ENCODE measurements at places on chromosomes 13 and 19.

- DNase-seq: no peak
Measured at GRCh38 chr13:52737965-52738364, 1.7 kb downstream of the CNMD start.

- no peak for DNase-seq
Measured at GRCh38 chr13:66558506-66558905, 671.6 kb downstream of the PCDH9 start.

DNA sequence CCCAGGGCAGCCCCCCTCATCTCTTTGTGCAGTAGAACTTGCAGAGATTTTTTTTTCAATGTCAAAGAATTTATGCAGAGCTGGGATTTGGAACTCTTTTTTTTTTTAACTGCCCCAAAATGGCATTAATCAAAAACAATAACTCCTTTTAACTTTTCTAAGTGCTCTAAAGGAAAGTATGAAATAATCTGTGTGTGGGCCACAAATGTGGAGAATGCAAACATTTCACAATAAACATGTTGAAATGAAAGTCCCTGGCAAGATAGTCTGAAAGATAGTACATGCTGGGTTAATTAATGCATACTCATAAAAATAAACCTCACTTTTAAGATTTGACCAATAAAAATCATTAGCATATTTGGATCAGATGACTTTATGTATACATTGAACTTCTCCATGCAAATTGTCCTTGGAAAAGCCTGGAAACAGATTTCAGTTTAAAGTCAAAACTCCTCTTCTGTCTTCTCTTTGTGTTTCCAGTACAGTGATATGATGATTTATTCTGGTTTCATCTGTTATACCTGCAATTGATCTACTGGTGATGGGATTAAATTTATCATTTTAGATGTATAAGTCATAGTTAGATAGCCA is 30.5 kb upstream of the ZNF536 start:
- no peak for DNase-seq

GRCh38 chr19:55750715-55751114 is 8.2 kb upstream of the RFPL4A start:
- no peak for DNase-seq

DNA sequence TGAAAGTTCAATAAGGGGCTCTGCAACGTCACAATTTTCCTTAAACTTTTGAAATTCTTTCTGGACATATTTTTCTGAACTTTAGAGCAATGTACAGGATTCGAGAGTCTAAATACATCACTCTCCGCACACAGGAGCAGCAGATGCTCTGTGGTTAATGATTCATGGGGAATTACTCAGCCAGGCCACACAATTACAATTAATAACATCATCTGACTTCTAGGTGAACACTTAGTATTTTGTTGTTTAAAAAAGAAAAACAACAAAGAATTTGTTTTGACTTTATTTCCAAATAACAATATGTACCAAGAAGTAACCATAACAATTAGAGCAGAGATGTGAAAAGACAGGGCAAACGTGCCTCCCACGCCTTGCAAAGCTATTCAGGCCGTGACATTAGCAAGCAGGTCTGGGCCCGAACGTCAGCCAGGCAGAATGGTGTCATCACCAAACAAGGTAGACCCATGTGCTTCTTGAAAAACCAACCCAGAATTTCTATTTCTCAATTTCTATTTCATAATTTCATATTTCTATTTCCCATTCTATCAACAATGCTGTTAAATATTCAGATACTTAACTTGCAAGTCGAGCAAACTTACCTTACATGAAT is 236.3 kb downstream of the COL4A1 start:
- no peak for DNase-seq

DNA sequence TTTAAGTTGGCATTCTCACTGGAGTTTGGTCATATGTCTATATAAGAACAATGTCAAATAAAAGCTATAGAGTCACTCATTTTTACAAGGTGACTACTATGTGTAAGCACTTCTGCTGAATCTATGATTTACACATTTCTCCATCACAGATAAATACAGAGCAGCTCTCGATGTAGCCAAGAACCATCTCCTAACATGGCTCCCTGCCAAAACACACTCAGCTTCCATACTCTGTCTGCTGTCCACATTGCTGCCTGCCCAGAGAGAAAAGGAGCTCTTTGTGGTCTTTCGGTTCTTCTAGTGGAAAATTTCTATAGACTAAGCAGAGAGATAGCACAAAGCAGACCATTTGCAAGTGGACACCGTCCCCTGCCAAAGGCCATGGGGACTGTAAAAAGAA is 190.9 kb upstream of the KLF12 start:
- DNase-seq: no peak

- DNase-seq: no peak
Measured at GRCh38 chr13:29817604-29818378, 32.6 kb downstream of the UBL3 start.

GRCh38 chr13:49217962-49218492 is 2.1 kb upstream of the MLNR start:
- no peak for DNase-seq

DNA sequence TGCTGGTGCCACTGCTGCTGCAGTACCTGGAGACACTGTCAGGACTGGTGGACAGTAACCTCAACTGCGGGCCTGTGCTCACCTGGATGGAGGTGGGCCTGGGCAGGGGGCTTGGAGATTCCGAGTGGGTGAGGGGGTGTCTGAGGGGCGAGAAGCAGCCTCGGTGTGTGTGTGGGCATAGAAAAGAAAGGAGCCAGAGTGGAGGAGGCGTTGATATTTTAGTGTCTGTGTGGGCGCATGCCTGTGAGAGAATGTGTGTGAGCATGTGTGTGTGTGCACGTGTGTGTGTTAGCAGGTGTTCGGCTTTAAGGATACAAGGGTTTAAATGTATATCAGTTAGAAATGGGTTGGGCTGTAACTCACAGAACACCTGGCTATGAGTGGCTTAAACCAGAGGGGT is 3.7 kb downstream of the ARHGAP33 start:
- DNase-seq: no peak

GRCh38 chr13:46803586-46803985 is 6.6 kb upstream of the ESD start:
- DNase-seq: no peak

GRCh38 chr19:46785054-46785979 is 3.1 kb downstream of the SLC1A5 start:
- no peak for DNase-seq

DNA sequence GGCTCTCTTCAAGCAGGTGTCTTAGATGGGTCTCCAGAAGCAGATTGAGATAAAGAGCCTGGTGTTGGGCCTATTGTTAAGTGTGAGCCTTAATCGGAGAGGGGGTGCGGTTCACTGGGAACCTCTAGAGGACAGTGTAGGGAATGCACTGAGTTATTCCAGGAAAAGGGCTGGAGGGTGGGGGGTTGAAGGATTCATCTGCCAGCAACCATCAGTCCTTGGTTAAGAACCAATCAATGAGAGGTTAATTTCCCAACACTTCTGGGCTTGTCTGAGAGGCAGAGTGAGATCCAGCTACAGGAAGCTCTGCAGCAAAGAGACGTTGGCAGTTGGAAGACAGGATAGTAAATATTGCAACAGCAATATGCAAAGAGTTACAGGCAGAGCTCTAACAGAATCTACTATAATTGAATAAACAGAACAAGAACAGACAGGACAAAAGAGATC is 28.7 kb downstream of the CYP4F2 start:
- DNase-seq: peak; percentile 20

- no peak for DNase-seq
Measured at GRCh38 chr13:19618977-19619376, 14.5 kb upstream of the MPHOSPH8 start.

- no peak for DNase-seq
Measured at GRCh38 chr13:27409013-27409412, 15.4 kb upstream of the GTF3A start.

DNA sequence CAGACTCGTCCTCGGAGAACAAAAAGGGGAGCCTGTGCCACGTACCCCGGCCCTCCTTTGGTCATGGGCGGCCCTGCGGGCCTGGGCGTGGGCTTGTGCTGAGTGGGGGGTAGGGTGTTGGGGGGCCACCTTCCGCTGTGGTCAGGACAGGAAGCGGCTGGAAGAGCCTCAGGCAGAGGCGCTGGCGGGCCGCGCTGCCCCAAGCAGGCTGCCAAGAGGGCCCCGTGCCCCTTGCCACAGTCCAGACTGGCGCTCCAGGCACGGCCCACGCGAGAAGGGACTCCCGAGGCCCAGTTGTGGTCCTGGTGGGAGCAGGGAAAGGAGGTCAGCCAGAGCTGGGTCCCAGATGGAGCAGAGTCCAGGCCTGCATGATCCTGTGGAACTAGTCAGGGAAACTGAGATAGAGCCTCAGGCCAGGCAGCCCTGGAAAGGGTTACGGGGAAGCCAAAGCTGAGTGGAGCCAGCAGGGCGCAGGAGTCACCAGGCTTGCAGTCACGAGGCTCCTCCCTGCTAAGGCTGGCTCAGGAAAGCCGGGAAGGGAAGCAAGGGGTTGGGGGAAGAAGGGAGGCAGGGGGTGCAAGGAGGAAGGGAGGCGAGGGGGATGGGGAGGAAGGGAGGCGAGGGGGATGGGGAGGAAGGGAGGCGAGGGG is 135.0 kb downstream of the CRYL1 start:
- no peak for DNase-seq

GRCh38 chr19:53865918-53866864 is 1.5 kb upstream of the MYADM start:
- no peak for DNase-seq

- no peak for DNase-seq
Measured at GRCh38 chr13:48569104-48569666, 36.3 kb upstream of the RCBTB2 start.

GRCh38 chr19:5293612-5294378 is 46.8 kb downstream of the PTPRS start:
- DNase-seq: no peak

- DNase-seq: no peak
Measured at GRCh38 chr13:27678306-27679040, 56.8 kb downstream of the POLR1D start.

DNA sequence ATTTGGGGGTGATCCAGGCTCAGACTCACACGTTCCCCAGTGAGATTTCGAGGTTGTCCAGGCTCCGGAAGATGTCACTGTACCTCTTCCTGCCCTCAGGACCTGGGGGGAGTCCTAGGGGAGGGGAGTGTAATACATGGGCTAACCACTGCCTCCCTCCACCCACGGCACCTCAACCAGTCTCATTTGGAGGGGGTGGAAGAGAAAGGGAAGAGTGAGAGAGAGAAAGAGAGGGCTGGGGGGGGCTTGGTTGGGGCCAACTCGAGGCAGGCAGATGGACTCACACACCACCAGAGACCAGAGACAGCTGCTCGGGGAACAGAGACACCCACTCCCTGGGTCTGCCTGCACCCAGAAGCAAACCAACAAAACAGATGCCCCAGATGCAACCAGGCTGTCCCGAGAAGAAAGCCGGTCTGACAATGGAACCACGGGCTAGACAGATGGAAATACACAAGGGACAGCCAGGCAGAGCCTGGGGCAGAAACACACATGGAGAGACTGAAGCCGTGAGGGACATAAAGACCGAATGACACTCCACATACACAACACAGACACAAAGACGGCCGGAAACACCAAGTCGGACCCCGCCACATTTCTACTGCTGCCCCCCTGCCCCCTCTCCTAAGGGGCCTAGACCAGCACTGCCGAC is 825 bp downstream of the GMIP start:
- no peak for DNase-seq

DNA sequence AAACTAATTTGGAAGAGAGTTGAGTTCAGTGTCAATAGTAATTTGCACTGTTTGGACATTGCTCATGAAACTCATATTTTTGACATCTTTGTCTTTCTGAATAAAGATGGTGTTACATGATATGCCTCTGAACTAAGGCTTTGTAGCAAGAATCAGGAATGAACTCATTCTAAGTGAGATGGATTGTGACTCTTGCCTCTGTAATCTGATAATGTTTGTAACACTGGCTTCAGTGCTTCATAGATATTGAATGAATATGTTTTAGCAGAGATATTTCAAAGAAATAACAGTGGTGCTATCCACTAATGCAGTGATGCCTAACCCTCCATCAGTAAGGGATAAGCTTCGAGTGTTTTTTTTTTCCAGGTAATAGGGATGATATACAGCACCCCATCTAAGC is 32.9 kb downstream of the TEX26 start:
- DNase-seq: no peak

DNA sequence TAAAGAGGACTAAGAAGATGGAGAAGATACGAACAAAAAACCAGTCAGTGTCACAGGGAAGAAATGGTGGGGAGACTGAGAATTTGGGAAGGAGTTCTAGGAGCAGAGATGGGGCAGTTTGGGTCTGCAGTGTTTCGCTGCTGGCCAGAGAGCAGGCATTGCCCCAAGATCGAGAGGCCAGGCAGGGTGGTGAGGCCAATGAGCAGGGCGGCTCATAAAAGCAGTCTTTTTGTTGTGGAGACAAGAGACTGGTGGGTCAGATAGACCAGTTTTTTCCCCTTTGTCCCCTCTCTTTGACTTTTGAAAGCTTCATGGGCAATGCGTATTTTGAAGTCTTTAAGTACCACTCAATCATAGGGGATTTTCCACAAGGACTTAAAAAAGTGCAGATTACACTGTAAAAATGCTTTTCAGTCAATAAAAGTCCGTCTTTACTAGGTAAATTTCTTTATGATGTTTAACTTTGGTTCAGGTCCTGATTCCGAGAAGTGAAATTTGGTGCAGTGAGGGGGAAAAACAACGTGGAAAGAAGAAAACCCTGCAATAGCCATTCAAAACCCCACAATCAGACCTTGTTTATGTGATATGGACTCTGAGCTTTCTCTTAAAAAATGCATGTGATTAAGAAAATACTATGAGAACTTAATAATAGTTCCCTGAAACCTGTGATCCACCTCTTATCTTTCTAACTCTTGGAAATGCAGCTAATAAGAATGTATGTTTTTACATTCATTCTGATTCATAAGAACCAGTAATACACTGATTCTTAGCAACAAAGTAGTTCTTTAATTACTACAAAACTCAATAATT is 338.9 kb downstream of the KLF5 start:
- no peak for DNase-seq

DNA sequence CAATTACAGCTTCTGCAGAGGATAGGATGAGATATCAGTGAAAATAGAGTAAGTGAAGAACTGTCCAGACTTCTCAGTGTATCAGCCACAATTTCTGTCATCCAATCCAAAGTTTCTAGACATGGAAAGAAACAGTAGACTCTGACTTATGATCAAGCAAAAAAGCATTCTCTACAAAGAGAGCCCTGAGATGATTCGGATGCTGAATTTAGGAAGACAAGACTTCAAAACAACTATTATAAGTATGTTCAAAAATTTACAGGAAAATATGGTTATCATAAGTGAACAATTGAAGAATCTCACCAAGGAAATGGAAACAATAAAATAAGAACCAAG is 238.2 kb upstream of the IRS2 start:
- DNase-seq: no peak

Data from NCI-H2107 (cell line).